ENCODE measurements at places on chromosomes 4 and X.

GRCh38 chr4:77800483-77801259, 18.5 kb downstream of the CNOT6L start:
- no peak for DNase-seq

- DNase-seq = no peak
Measured at GRCh38 chr4:3463556-3464348, 646 bp downstream of the DOK7 start.

GRCh38 chr4:86934147-86934770, 552 bp upstream of the AFF1 start:
- DNase-seq = no peak

GRCh38 chr4:24234288-24234848, 344.5 kb upstream of the PPARGC1A start:
- DNase-seq = no peak

- DNase-seq = no peak
Measured at GRCh38 chr4:28167411-28167810, 1306.8 kb downstream of the STIM2 start.

GRCh38 chrX:22136711-22137110, 104.6 kb downstream of the PHEX start:
- DNase-seq = no peak

- DNase-seq = no peak
Measured at GRCh38 chrX:48834383-48834709, 1.1 kb downstream of the PCSK1N start.

DNA sequence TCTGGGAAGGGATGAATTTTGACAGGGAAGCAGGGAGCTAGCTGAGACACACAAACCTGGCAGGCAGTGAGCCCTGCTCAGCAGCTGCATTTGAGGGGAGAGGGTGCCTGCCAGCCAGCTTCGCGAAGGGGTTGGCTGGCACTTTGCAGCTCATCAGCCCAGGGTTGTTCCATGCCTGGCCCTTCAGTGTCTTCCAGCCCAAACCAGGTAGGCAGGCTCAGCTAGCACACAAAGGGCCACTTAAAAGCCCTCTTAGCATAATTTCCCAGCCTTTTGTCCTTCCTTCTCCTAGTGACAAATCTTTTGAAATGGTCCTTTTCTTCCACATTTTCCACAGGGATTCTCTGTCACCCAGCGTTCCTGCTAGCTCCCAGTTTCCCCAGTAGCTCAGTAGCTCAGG, 4.3 kb upstream of the FRMPD3 start:
- no peak for DNase-seq

- no peak for DNase-seq
Measured at GRCh38 chr4:52949336-52949735, 87.2 kb downstream of the RASL11B start.

GRCh38 chr4:7491915-7492314, 57.2 kb upstream of the PSAPL1 start:
- DNase-seq = no peak

DNA sequence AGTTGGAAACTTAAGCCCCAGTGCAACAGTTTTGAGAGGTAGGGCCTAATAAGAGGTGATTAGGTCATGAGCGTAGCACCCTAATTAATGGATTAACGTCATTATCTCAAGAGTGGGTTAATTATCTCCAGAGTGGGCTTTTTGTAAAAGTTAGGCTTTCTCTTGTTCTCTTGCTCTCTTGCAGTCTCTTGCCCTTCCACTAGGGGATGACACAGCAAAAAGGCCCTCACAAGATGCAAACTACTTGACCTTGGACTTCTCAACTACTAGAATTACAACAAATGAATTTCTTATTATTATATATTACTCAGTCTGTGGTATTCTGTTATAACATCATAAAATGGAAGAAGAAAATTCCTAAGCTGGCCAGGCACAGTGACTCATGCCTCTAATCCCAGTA, 22.1 kb upstream of the NDST3 start:
- no peak for DNase-seq

DNA sequence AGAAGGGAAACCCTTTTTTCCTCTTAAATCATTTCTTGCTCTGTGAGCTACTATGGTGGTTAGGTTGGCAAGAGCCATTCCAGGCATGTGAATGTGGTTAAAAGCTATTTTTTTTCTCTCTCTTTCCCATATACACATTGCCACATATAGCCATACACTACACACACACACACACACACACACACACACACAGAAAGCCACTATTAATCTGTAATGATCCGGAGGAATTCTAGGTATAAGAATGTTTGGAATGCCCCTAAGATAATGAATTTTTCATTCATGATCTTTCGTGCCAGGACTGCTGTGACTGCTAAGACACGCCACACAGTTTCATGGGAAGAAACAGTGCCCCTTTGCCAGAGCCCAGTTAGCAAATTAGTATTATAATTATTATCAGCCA, 21.8 kb upstream of the TLL1 start:
- no peak for DNase-seq

Measured in GM04504 (cell line).